ENCODE measurements at places on chromosomes 1 and 21.

- DNase-seq: no peak
These were observed 33.9 kb downstream of the MPZL1 start for GRCh38 chr1:167755654-167756053.

GRCh38 chr1:103283371-103283770, 175.0 kb upstream of the COL11A1 start:
- no peak for DNase-seq

GRCh38 chr1:177464686-177465085, 293.9 kb downstream of the BRINP2 start:
- DNase-seq: peak; percentile 12

DNA sequence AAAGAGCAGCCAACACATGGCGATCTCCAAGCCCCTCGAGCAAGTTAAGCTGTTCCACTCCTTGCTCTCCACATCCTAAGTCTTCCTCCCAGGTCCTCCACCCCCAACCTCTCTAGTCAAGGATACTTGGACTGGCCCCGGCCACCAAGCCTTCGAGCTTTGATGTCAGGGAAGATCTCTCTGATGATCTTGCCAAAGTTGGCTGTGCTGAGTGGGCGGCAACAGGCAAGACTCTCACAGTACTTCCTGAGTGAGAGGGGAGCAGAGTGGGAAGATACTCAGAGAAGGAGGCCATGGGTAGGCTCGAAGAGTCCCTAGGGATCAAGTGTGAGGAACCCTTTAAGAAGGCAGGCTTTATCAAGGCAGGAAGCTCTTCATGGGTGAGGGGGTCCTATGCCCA, 2.8 kb downstream of the RFX5 start:
- no peak for DNase-seq

DNA sequence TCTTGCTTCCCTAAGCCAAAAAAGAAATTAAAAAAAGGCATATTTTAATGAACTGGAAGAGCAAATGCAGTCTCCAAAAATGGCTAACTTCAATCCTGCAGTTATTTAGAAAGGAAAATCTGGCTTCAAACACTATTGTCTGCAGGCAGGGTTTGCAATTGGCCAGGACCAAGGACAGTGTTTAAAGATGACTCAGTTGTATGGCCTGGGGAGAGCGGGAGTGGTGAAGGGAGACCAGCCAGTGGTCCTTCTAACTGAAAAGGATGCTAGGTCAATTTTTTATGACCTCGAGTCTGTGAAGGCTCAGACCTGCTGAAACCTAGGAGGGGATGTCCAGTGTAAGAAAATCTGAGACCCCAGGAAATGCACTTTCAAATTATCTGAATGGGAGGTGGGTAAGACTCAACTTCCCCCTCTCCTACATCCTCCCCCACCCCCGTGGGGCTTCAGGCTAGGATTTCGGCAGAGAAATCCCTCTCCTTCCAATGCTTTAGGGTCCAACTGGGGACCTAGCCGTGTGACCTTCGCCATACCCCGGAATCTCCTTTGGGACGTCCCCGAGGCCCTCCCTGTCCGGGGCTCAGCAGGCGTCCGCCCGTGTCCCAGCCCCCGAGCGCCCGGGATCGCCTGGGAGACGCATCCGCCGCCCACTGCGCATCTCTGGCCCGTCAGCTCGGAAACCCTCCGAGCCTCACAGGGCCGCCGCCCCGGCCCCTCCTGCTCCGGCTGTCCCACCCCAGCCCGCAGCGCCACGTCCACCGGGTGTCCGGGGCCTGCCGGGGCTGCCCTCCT, 602 bp upstream of the RIMKLA start:
- peak; percentile 57 for DNase-seq

- DNase-seq: no peak
These were observed 10.5 kb upstream of the TAF1A start for GRCh38 chr1:222600281-222600680.

DNA sequence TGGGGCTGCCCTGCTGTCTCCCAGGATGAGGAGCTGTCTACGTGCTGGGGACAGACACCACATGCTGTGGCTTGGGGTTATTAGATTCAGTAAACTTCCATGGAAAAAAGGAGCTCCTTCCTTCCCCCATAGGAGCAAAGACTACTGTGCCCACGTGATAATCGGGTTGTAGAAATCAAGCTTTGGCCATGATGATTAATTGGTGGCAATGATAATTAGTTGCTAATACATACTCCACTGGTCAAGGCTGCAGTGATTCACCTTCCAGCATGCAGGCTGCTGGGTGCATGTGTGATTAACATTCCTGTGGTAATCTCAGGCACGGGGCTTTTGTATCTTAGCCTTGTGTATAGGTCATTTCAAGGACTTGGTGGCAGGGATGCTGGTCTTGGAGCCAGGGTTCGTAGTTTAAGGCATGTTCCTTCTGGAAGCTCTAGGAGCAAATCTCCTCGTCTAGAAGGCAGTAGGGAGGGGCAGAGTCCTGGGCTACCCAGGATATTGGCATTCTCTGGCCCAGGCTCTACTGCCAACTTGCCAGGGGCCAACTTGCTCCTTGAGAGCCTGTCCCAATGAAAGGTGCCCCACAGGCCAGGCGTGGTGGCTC, 41.4 kb downstream of the TMCO4 start:
- DNase-seq: no peak

DNA sequence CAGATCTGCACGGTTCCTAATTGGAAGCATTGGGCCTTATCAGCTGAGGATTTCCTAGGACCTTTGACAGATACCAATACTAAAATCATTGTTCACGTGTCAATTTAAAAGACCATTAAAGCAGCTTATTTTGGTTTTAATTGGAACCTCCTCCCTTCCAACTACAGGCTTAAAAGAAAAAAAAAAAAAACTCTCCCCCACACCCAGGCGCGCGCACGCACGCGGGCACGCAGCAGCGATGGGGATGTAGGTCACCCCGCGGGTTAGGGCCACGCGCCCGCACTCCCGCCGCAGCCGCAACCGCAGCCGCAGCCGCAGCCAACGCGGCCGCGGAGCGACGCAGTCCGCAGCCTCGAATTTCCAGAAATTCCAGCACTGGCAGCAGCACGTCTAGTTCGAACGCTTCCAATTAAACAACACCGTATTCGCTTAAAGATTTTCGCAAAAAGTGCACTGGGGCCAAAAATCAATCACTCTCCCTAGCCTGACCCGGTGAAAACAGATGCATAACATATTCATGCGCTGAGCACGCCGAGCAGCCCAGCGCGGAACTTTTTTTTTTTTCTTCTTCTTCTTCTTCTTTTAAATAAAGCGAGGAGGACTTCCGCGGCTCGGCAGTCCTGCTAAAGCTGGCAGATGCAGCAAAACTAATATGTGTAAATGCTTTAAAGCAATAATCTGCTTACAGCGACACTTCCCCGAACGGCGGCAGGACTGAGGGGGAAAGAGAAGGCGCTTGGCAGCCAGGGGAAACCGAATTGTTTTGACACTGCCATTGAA, 13.3 kb upstream of the BARHL2 start:
- DNase-seq: no peak
